ENCODE measurements at places on chromosomes 2 and 18. TPM values are rescaled to one million over a fixed set of nuclear protein-coding genes. Genes with fewer than 3 reads are reported as not detected.

DNA sequence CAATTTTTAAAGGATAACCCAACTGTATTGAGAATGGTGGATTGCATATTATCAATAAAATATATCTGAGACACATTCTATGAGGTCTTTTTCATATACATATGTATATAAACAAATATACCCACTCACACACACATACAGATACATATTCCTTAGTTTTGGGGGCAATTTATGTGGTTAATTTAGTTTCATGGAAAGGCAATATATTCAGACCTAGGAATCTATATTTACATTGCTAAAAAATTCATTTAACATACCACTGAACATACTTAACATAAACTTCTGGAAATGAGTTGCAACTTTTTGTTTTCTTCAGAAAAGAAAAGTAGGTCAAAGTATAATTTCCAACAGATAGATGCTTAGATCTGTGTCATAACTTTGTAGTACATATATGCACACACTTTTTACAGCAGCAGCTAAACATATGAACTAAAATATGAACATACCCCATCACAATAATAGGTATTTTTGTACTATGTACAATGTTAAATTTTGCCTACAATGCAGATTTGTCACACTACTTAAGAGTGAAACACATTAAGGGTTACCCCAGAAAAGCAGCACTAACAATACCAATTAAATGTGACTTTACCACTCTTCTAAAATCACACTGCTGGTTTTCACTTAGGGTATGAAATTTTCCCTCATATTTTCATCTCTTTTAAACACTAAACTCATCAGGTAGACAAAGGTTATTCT lies 23.0 kb downstream of the HEATR5B start:
- DNase-seq = no peak

DNA sequence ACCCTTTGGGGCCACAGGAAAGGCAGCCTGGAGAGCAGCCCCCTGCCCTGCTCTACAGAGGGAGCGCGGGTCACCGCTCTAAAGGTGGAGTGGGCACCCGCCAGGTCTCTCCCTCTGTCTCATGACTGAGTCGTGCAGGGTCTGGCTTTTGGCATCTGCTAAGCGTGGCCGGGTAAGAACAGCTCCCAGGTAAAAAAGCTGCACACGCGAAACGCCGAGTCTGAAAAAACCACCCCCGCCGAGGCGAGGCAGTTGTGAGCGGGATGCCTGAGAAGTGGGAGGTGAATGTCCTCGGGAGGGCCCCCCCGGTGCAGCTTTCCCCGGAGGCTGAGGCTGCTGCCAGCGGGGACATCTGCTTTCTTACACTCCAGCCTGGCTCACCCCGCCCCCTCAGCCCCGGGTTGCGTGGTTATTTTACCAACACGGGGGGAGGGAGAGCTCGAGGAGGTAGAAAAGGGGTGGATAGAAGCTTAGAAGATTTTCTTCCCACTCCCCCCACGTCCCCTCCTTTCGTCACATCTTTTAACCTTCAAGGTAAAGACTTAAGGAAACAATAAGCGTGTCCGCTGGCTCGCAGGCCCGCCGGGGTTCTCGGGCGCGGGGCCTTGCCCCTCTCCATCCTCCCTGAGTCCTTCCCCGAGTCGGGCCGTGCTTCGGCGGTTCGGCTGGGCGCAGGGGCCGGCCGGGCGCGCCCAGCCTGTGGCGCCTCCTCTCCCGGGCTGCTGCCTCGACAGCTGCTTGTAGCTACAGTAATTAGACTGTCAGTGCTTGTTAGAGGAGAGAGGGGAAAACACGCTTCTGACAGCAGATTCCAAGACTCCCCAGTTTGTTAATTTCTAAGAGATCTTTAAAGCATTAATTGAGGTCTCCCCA lies 70.6 kb upstream of the PSMD14 start:
- peak; percentile 72 for DNase-seq

DNA sequence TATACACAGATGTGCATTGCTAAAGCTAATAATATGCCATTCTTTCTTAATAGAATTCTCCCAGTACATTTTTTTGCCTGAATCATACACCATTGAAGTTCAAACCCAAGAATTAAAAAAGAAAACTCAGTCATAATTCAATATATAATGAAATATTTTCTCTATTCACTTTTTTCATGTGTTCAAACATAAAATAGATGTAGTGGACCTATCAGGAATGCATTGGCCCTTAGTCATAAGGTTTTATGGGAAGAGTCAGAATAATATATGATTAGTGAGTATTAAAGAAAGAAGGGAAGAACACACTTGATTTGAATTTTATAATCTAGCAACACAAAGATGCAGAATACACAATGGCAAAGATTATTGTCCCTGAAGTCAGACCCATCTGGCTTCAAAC lies 297.0 kb upstream of the COL3A1 start:
- peak; percentile 35 for DNase-seq

GRCh38 chr2:164015328-164016123 lies 279.7 kb upstream of the FIGN start:
- peak; percentile 71 for DNase-seq

DNA sequence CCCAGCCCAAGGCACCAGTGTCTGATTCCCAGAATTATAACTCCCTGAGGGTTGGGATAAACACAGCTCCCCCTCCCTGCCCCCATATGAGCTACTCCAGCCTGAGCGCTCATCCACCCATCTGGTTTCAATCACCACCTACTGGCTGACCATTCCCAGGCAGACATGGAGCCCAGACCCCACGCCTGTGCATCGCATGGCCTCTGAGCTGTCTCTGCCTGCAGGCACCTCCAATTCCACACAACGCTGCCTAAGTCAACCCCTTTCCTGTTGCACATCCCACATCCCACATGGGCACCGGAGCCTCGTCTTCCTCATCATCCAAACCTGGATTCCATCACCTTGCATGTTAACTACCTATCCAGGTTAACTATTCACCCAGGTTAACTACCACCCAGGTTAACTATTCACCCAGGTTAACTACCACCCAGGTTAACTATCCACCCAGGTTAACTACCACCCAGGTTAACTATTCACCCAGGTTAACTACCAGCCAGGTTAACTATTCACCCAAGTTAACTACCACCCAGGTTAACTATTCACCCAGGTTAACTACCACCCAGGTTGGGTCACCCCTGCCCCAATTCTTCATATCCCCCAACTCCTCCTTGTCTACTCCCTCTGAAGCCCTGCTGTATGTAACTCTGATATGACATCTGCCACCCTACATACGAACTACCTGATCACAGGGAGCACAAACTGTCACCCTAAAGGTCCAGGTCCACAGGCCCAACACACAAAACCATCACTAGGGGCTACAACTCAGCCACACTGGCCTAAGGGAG lies 47.8 kb downstream of the TEX51 start:
- no peak for DNase-seq

- DNase-seq = no peak
Measured at GRCh38 chr2:219362072-219362471, 25.6 kb downstream of the DNPEP start.

DNA sequence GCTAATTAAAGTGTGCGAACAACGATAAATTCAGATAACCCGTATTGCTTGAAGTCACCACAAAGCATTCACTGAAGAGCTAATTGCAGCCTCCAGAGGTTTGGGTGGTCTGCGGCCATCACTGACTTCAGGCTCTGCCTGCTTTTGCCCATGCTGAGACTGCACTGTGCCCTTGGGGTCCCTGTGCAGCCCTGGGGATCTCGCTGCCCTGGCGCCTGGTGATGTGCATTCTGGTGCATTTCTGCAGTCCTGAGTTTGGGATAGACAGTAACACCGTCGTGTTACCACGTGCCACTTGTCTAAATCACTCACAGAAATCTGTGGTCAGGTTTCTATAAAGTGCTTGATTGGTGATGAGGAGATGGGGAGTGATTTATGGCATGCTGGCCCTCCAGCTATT lies 27.6 kb downstream of the LDLRAD4 start:
- no peak for DNase-seq

DNA sequence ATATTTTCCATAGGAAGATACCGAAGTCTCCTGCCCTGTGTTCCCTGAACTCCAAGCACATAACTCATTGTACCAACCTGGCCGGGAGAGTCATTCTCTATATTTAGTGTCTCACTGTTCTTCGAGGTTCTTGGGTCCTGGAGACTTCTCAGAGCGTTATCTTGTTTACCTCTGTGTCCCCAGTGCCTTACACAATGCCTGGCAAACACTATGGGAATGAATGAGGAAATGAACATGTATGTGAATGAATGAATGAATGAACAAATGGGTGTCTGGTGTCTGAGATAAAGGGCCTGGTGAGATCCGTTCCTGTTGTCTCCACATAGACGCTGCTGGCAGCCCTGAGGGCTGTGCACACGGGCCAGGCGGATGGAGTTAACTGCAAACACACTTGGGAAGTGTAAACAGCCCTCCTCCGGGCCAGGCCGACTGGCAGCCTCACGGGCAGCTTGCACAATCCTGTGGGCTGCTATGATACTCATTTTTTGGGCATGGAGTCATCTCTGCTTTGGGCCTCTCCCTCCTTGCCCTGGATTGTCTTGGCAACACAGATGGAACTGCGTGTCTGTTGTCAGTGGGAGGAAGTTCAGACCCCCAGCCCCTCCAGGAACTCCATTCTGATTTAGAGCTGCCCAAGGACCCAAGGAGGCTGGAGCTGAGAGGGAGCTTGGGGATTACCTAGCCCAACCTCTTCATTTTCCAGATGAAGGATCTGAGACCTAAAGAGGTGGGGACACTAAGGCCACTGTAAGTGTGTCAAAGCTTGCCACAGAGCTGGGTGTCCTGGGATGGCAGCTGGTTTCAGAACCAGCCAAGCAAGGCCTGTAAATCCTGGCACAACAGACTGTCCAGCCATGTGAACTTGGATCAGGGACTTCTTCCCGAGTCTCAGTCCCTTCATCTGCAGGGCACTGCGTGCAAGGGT lies 124.4 kb downstream of the INHBB start:
- DNase-seq = peak; percentile 99

GRCh38 chr2:74148457-74149246 lies 940 bp upstream of the BOLA3 start:
- DNase-seq = peak; percentile 23

GRCh38 chr2:68316111-68316510 lies 3.6 kb downstream of the CNRIP1 start:
- no peak for DNase-seq

The SLC30A3 gene
- not detected for total RNA-seq

The IL36A gene
- not detected for total RNA-seq

The UGT1A10 gene
- not detected for total RNA-seq

The RGPD4 gene
- not detected for total RNA-seq

The C1GALT1C1L gene
- not detected for total RNA-seq

The FNDC4 gene
- total RNA-seq = 24.2 TPM

Measured in GM23248 (cell line).